Natural killer cell treated with Interleukin-12 subunit alpha and Interleukin-12 subunit beta and Interleukin-15 and Interleukin-18, amount 100 ng/mL, for 72 hours (primary cell): ENCODE measurements at places on chromosomes 3 and 15. TPM values are rescaled to one million over a fixed set of nuclear protein-coding genes. Genes with fewer than 3 reads are reported as not detected.

DNA sequence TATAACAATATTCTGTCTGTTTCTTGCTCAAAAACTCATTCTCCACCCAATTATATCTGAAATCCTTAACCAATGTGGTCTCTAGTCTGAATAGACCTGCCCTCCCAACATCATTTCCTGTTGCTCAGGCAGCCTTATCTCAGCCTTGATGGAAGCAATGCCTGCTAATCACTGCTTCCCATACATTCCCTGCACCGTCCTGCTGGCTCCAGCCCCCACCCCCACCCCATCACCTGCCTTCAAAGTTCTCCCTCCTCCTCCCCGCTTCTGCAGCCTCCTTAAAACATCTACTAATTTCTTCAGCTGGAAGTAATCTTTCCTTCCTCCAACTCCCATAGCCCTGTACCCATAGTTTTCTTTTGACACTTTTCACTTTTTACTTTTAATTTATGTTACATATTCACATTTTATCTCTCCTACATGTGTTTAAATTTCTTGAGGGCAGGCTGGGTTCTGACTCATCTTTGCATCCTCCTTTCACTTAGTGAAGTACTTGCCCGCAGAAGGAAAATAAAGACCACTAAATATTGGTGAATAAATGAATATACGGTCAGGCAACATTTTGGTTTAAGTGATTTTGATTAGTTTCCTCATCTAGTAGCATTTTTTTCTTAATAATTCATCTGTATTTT is 98.2 kb downstream of the MEIS2 start:
- DNase-seq, result no peak

DNA sequence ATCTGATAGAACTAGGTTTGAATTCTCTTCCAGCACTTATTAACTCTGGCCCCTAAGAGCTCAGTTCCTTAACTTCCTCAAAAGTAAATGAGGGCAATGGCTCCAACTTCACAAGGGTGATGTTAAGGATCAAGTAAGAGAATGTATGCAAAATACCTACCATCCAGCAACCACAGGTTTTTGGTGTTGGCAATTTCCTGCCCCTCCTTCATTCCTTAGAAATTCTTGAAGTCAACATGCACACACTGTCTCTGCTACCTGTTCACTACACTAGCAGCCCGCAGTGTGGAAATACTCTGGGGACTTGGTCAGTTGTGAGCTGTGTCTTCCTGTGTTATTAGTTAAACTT is 5.0 kb downstream of the ZBED2 start:
- DNase-seq, result no peak

The NANOGP8 gene
- total RNA-seq, result not detected

The UROC1 gene
- not detected for total RNA-seq

The RASGRP1 gene
- 154 TPM for total RNA-seq
